Adipose tissue (tissue), 3 donors: ENCODE measurements at places on chromosomes 16 and 17. TPM values are rescaled to one million over a fixed set of nuclear protein-coding genes. Genes with fewer than 3 reads are reported as not detected.

Gene MT1F
- polyA plus RNA-seq, result 84.5 TPM

Gene MYH8
- polyA plus RNA-seq, result not detected

Gene WSB1
- polyA plus RNA-seq, result 60.2 TPM

Gene SDR42E2
- polyA plus RNA-seq, result not detected

Gene SGF29
- 17.1 TPM for polyA plus RNA-seq

Gene SRL
- 2.7 TPM for polyA plus RNA-seq

Gene MRPL28
- polyA plus RNA-seq, result 70.4 TPM

Gene PARD6A
- polyA plus RNA-seq, result 3.4 TPM

Gene KATNB1
- 11.4 TPM for polyA plus RNA-seq

Gene EPX
- not detected for polyA plus RNA-seq

Gene CARD14
- polyA plus RNA-seq, result 0.10 TPM
